ENCODE measurements at places on chromosomes 5 and 9.
A peak's percentile ranks its signal among the peaks of the same experiment; 100 is the strongest.

DNA sequence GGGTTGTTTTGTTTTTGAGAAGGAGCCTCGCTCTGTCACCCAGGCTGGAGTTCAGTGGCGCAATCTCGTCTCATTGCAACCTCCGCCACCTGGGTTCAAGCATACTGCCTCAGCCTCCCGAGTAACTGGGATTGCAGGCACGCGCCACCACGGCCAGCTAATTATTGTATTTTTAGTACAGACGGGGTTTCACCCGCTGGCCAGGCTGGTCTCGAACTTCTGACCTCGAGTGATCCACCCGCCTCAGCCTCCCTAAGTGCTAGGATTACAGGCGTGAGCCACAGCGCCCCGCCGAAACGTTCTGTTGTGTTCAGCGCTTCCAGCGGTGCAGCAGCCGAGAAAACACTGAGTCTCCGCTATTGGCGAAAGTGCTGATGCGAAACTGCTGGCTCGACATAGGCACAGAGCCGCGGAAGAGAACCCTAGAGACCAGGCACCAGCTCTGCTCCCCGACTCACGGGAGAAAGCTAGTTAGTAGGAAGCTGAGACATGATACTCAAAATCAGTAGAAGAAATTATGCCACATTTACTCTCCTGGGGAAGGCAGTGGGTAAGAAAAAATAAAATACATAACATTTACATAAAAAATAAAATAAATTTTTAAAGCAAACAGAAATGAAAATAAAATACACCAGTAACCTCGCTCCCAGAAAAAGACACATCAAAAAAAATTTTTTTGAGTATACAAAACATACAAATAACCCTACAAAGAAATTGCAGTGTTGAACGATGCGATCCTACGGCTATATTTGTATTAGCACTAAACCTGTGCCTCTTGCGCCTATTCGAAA lies 31.6 kb downstream of the ANXA2R start:
- DNase-seq = peak; percentile 84

- DNase-seq = no peak
Measured at GRCh38 chr5:54915466-54916027, 69.8 kb downstream of the ESM1 start.

GRCh38 chr5:75046366-75047142 lies 5.8 kb downstream of the GCNT4 start:
- DNase-seq = no peak

DNA sequence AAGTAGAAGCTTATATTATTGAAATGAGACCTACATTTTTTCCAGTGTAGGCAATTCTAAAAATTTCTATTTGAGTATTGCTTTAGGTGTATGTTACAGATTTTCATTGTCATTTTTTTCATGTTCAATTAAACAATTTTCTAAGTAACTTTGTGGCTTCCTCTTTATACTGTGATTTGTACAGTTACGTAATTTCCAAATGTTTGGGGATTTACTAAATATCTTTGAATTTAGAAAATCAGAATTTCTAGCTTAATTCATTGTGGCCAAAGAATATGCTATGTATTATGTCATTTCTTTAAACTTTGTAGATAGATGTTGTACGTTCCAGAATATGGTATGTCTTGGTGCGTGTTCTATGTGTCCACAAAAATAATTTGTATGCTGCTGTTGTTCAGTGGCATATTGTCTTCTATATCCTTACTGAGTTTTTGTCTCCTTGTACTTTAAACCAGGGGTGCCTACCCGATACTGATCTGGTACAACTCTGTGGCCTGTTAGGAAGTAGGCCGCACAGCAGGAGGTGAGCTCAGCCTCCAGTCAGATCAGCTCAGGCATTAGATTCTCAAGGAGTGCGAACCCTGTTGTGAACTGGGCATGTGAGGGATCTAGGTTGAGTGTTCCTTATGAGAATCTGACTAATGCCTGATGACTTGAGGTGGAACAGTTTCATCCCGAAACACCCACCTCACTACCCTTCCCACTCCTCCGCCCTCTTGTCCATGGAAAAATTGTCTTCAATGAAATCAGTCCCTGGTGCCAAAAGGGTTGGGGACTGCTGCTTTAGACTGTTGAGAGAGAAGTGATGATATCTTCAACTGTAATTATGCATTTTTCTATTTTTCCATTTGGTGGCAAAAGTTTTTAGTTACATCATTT lies 63.5 kb downstream of the UBE2R2 start:
- DNase-seq = no peak

GRCh38 chr5:53542926-53543325 lies 17.5 kb upstream of the NDUFS4 start:
- no peak for DNase-seq

GRCh38 chr9:4600368-4600767 lies 61.7 kb upstream of the PLPP6 start:
- DNase-seq = no peak

DNA sequence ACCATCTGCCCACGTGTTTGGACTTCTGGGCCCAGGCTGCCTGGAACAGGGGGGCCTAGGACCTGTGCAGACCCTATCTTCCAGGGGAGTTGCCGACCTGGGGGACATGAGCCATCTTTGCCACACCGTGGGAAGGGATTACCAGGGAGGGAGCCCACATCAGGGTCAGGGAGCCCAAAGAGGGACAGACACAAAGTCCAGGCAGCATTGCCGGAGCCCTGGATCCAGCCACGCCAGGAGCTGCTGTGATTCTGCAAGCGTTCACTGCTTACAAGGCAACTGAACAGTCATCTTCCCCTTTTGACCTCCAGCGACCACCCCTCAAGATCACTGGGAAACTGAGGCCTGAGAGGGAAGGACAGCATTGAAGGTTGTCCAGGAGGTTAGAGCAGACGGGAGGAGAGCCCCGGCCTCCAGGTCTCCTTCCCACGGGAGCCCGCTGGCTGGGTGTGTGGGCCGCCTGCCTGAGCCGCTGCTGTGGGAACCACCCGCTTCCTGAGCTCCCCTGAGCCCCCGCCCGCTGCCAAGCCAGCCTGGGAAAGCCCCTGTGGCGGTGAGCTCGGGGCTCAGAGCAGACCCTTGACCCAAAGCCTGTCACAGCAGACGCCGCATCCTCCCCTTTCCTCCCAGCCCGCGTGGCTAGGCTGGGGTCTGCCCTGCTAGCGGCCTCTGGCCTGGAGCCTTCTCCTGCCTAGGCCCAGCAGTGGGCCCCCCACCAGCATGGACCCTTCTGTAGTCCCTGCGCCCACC lies 17.1 kb upstream of the NOTCH1 start:
- DNase-seq = no peak

GRCh38 chr5:150139334-150139733 lies 16.3 kb downstream of the PDGFRB start:
- no peak for DNase-seq

DNA sequence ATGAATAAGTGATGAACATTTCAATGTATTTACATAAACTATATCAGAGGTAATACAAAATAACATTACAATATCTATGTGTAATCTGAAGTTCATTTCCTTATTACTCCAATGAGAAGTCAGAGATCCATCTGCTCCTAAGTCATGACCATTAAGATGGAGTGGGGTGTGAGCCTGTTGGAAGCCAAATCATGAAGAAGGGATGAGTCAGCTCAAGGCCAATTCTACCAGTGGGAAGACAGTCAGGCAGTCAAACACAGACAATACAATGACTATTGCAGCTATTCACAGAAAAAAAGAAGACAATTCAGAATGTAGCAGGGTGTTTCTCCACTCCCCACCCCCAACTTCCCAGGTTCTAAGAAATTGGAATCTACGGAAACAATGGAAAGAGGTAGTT lies 155.0 kb downstream of the NFIB start:
- DNase-seq = no peak

DNA sequence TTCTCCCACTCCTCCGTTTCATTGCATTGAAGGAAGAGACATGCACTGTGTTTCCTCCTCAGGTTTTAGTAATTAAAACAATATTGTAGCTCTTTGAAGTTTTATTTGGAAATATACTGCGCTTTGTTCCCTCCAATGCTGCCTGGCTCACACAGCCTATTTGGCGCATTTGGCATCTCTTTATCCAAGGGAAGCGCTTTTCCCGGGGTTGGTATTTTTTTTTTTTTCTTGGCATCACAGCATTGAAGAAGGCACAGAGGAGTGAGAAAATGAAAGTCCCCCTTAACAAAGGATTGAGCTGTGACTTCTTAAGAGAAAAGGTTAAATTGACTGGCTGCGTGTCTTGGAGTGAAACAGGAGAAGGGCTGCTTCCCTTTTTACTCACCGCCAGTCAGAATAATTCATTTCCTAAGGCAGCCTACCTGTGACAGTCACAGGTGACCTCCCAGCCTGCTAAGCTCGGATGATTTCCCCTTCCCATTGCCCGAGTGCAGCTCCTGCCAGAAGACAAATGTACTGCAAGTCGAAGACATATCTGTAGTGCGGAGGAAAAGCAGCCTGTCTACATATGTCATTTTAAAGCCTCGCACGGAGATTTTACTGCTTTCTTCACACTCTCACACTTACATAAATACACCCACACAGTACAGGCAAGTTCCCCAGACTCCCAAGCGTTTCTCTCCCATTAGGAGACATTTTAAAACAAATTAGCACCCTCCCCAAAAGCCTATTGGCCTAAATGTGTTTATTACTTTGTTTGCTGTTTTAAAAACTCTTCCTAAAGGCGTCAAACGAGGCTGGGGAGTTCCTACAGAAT lies 665.5 kb upstream of the ZNF608 start:
- no peak for DNase-seq

DNA sequence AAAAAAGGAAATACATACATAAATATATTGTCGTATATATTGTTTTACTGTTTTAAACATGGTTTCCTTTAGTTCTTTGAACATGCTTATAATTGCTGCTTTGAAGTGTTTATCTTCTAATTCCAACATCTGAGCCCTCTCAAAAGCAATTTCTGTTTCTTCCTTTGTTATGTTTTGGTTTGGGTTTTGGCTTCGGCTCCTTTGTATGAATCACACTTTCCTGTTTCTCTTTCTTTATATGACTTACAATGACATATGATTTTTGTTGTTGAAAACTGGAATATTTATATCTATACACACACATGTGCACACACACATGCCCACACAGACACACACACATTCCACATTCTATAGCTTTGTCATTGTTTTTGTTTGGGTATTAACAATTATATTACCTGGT lies 1206.7 kb downstream of the CDH12 start:
- no peak for DNase-seq

DNA sequence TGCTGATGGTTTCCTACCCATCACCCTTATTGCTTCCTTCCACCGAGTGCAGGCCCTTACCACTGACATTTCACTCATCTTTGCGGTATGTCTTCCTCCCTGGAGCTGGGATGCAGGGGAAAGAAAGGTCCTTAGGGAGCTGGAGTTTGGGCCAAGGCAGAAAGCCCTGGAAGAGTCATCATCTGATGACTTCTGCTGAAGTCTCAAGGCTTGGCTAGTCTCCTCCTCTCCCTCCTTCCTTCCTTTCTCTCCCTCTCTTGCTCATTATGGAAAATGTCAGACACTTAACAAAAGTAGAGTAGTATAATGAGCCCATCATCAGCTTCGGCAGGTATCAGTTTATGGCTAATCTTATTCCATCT lies 40.0 kb downstream of the LARP1 start:
- no peak for DNase-seq

DNA sequence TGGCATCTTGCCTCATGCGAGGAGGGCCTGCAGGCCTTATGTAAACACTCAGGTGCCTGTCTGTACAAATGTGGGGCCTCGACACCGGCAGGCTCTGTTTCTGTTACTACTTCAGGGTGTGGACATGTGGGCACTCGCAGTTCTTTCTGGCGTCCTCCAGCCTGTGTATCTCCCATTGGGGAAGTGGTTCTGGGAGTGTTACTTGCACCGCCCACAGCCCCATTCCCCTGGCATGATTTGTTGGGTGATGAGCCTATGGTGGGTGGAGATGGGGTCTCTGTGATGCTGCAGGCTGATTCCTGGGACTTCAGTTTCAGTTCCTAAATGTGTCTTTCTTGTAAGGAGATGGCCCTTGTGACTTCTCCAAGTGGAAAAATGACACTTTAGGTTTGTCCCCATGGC lies 82.1 kb upstream of the PITX1 start:
- no peak for DNase-seq

DNA sequence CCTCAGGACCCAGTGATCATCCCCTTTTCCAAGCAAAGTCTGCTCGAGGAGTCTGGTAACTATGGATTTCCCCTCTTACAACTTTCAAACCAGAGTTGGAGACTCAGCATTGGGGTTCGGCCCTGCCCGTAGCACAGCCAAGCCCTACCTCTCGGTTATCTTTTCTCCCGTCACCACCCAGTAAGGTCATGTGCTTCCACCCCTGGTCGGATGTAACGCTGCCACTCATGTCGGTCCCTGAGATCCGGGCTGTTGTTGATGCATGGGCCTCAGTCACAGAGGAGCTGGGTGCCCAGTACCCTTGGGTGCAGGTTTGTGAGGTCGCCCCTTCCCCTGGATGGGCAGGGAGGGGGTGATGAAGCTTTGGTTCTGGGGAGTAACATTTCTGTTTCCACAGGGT lies 1.2 kb downstream of the GALT start:
- DNase-seq = no peak

- no peak for DNase-seq
Measured at GRCh38 chr5:173291722-173292658, 36.2 kb downstream of the STC2 start.

- DNase-seq = no peak
Measured at GRCh38 chr9:109289186-109289585, 31.7 kb downstream of the EPB41L4B start.

DNA sequence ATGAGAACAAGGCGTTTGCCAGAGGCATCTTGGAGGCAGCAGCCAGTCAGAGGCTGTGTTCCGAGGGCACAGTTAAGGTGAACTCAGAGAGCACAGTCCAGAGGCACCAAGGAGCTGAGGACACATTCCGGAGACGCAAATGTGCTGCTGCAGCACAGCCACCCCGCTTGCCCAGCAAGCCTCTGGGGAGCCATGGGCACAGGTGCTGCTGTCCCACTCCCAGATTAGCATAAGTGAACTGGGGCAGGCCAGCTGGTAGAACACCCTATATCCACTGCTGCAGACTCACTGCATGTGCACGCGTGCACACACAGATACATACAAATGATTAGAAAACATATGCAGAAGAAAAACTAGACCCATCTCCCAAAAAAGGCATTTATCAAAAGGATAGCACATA lies 164.5 kb downstream of the EBF1 start:
- DNase-seq = no peak

Measured in stimulated activated CD8-positive, alpha-beta memory T cell treated with anti-CD3 and anti-CD28 coated beads, Interleukin-4, amount 100 ng/mL, for 4 hours (primary cell).